Activated CD4-positive, alpha-beta T cell treated with anti-CD3 and anti-CD28 coated beads for 24 hours (primary cell): ENCODE measurements at places on chromosomes 2 and 18.

DNA sequence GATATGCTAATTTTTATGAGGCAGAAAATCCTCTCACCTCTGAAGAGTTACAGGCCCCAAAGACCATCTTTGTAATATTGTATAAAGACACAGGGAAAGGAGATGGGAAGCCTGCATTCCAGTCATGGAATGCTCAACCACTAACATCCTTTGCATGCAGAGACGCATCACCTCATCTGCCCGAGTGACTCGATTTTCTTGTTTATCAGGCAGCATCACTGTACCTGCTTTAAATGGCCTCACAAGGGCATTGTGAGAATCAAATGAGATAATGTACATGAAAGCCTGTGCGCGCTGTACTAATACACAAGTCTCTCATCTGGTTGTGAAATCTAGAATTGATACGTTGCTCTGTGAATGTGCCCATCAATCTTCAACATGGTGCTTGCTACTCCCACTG lies 10.2 kb upstream of the TMEM247 start:
- no peak for DNase-seq

DNA sequence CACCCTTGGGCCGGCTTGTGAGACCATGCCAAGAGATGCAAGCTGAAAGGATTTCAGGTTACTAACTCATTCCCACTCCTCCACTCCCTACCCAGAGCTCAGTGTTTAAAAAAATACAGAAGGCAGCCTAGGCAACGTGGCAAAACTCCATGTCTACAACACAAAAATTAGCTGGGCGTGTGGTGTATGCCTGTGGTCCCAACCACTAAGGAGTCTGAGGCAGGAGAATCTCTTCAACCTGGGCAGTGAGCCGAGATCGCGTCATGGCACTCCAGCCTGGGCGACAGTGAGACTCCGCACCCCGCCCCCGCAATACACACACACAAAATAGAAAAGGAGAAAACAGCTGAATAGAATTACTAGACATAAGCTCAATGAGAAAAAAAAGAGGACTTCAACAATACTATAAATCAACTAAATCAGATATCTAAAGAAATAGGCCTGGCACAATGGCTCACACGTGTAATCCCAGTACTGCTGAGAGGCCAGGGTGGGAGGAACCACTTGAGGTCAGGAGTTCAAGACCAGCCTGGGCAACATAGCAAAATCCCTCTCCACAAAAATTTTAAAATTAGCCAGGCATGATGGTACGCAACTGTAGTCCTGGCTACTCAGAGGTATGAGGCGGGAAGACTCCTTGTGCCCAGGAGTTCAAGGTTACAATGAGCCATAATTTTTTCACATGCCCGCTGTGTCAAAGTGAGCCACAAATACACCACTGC lies 10.1 kb downstream of the IWS1 start:
- DNase-seq = no peak

- no peak for DNase-seq
Measured at GRCh38 chr2:100643906-100644501, 81.2 kb downstream of the PDCL3 start.

GRCh38 chr2:154836632-154837031 lies 138.1 kb downstream of the KCNJ3 start:
- DNase-seq = no peak

- no peak for DNase-seq
Measured at GRCh38 chr2:73899801-73900336, 7.1 kb downstream of the ACTG2 start.

- no peak for DNase-seq
Measured at GRCh38 chr18:41922841-41923240, 32.2 kb upstream of the PIK3C3 start.

DNA sequence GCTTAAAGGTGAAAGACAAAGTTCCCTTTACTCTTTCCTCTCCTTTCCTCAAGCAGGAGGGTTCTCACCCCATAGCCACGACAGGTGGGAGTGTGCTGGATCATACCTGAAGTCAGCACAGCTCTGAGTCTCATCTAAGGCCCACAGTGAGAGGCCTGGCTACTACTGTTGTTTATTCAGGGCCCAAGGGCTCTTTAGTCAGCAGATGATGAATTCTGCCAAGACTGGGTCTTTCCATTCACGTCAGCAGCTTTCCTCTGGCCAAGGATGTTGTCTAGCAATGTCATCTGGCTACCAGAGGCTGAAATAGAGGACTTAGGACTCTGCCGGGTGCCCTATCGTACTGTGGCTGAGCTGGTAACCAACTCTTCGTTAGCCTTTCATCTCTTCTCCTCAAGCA lies 308.4 kb upstream of the THUMPD2 start:
- DNase-seq = no peak

- DNase-seq = no peak
Measured at GRCh38 chr2:88212251-88212790, 42.2 kb downstream of the THNSL2 start.

DNA sequence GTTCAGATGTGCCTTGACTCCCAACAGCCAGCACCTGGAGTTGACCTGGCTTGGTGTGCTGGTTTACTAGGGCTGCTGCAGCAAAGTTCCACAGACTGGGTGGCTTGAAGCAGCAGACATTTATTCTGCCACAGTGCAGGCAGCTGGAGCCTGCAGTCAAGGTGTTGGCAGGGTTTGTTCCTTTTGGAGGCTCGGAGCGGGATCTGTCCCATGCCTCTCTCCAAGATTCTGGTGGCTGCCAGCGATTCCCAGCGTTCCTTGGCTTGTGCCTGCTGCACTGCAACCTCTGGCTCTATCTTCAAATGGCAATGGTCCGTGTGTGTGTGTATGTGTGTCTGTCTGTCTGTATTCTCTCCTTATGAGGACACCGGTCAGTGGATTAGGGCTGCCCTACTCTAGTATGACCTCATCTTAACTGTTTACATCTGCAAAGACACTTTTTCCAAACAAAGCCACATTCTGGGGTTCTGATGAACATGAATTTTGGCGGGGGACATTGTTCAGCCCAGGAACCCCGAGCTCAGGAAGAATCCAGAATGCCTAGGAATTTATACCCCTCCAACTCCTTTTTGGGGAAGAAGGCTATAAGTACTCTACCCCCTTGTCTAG lies 44.7 kb upstream of the TMEM131 start:
- no peak for DNase-seq

DNA sequence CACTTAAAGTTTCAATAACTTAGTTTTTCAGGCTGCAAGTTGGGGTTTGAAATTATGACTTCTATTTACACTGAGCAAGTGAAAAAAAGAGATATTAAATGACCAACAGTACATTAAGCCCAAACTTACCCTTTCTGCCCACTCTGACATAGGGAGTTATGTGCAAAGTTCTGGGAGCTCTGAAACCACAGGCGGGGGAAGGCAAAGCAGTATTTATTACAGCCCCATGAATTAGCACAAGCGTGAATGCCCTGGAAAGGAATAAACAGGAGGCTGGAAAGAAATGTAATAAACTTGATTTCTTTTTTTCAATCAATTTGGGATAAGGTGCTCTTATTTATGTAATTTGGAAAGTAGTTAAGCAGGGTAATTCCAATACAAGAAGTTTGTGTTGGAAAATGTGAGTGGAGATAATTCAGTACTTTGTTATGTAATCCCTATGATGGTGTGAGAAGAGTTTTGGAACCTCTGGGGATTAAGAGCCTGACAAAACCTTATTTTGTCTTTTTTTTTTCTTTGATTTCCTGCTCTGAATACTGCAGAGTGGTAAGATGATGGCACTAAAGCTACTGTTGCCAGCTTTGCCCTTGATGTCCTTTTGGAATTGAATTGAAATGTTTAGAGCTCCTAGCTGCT lies 351.5 kb downstream of the ARHGAP15 start:
- no peak for DNase-seq

GRCh38 chr18:11175266-11175979 lies 26.1 kb upstream of the PIEZO2 start:
- DNase-seq = no peak

DNA sequence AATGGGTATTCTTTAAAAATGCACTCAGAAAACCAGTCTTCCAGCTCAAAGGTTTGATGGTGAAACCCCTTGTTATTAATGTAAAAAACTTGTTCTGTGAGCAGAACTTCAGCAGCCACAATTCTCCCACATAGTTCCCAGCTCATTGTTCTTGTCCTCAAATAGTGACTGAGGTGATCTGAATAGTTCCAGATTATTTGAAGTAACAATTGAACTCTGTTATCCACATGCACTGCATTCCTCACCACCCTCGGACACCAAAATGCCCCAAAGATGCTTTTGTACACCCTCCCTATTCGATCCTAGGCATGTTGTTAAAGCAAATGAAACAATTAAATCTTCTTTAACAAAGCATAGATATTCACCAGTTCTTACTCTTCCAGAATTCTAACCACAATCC lies 2186.8 kb upstream of the CELF4 start:
- DNase-seq = no peak

GRCh38 chr18:62944454-62944853 lies 229.1 kb downstream of the PHLPP1 start:
- no peak for DNase-seq

GRCh38 chr2:110818767-110819481 lies 86.6 kb downstream of the ACOXL start:
- no peak for DNase-seq

- DNase-seq = no peak
Measured at GRCh38 chr18:55763805-55764204, 175.8 kb upstream of the TCF4 start.

- no peak for DNase-seq
Measured at GRCh38 chr18:27956001-27956640, 220.8 kb downstream of the CDH2 start.

DNA sequence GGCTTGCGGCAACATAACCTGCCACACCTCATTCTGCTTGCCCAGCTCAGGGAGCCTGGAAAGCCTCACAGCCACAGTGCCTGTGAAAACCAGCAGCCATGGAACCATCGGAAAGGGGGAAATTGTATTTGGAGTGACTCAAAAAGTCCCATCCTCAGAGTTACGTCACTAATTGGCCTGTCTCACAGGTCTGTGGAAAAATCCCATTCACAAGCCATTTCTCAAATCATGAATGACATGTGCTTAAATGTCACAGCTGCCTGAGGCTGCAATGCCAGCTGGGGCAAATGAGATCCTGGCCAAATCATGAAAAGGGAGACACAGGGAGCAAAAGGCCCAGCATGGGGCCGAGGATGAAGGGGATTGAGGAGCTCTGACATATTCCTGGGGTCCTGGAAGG lies 486.9 kb upstream of the RAB6C start:
- DNase-seq = no peak

DNA sequence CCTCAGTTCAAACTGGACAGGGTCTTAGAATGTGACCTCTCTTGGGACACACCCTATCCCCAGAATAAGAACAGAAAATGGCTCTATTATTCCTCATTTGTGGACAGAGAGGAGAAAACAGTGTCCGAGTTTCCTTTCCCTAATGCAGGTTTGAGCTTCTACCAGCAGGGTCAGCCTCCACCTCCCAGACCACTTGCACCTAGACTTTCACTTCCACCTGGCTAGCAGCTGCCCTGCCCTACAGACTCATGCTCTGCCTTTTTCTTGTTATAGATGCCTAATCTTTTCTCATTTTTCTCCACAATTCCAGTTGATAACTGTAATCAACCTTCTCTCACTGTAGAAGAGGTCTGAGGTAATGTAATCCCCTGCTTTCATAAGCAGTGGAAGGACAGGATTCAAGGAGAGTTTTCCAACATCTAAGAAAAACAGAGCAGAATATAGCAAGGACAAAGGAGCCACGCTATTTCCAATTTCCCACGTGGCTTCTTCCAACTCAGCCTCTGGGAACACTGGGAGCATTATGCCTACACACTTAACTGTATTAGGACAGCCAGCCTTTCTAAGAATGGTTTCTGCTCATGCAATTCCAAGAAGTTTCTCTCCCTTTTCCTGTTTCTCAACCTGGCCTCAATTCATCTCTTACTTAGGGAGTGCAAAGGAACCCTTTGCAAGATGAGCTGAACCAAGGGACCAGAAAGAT lies 239.8 kb downstream of the BCL11A start:
- DNase-seq = no peak

GRCh38 chr18:74929110-74929509 lies 279.8 kb downstream of the PTGR3 start:
- no peak for DNase-seq

- no peak for DNase-seq
Measured at GRCh38 chr2:11214770-11215169, 59.5 kb downstream of the SLC66A3 start.

GRCh38 chr18:62663731-62664336 lies 51.5 kb upstream of the PHLPP1 start:
- no peak for DNase-seq

DNA sequence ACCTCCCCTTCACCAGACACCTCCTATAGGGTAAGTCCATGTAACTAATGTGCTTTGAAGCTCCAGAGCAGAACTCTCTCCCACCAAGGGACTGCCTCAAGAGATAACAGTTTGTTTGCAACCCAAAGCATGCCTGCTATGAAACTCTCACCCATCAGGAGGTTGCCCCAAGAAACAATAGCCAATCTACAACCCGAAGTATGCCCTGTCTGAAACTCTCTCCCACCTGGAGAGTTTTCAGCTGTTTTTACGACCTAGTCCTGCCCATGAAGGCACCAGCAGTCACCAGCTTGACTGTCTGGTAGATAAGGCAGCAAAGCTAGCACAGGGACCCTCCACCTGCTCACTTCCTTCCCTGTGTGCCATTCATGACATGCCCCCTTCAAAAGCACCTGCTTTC lies 533.9 kb upstream of the CRIM1 start:
- no peak for DNase-seq

DNA sequence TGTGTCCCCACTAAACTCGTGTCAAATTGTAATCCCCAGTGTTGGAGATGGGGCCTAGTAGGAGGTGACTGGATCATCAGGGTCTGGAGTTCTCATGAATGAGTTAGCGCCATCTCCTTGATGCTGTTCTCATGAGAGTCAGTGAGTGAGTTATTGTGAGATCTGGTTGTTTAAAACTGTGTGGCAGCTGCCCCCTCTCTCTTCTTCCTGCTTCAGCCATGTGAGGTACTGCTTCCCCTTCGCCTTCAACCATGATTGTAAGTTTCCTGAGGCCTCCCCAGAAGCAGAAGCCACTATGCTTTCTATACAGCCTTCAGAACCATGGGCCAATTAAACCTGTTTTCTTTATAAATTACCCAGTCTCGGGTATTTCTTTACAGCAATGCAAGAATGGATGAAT lies 50.4 kb downstream of the AP1S3 start:
- DNase-seq = no peak

- no peak for DNase-seq
Measured at GRCh38 chr2:155904720-155905119, 427.8 kb downstream of the NR4A2 start.

GRCh38 chr2:112812318-112813267 lies 24.0 kb downstream of the IL1B start:
- no peak for DNase-seq

DNA sequence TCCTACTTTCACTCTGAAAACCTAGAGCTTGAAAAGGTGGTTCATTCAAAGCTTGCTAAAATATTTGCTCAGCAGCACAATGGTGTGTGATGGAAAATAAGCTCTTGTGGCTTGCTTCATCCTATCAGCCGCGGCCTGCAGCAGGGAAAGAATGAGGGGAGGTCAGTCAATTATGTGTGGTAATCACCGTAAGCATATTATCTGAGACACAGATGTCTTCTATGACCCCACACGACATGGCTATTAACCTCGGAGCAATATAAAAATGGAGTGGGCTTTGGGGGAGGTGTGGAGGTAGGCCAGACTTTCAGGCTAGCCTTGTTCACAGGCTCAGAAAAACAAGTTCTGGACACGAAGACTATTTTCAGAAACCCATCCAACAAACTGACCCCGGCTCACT lies 98.4 kb upstream of the SIX3 start:
- no peak for DNase-seq
